CD4-positive, alpha-beta T cell treated with Interleukin-10 for 1 hour (primary cell): ENCODE measurements at places on chromosomes 2 and 18.

DNA sequence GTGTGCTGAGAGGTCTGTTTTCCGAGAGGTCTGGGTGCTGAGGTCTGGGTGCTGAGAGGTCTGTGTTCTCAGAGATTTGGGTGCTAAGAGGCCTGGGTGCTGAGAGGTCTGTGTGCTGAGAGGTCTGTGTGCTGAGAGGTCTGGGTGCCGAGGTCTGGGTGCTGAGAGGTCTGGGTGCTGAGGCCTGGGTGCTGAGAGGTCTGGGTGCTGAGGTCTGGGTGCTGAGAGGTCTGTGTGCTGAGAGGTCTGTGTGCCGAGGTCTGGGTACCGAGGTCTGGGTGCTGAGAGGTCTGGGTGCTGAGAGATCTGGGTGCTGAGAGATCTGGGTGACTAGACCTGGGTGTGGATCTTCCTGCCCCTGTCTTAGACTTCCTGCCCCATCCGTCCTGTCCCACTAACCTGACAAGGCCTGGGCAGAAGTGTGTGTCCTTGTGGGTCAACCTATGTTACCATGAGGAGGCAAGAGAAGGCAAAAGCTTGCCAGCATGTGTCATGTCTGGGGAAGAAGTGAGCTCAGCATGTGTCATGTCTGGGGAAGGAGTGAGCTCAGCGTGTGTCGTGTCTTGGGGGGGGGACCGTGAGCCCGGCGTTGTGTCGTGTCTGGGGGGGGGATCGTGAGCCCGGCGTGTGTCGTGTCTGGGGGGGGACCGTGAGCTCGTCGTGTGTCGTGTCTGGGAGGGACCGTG lies 69.3 kb downstream of the KCNG2 start:
- DNase-seq = no peak

DNA sequence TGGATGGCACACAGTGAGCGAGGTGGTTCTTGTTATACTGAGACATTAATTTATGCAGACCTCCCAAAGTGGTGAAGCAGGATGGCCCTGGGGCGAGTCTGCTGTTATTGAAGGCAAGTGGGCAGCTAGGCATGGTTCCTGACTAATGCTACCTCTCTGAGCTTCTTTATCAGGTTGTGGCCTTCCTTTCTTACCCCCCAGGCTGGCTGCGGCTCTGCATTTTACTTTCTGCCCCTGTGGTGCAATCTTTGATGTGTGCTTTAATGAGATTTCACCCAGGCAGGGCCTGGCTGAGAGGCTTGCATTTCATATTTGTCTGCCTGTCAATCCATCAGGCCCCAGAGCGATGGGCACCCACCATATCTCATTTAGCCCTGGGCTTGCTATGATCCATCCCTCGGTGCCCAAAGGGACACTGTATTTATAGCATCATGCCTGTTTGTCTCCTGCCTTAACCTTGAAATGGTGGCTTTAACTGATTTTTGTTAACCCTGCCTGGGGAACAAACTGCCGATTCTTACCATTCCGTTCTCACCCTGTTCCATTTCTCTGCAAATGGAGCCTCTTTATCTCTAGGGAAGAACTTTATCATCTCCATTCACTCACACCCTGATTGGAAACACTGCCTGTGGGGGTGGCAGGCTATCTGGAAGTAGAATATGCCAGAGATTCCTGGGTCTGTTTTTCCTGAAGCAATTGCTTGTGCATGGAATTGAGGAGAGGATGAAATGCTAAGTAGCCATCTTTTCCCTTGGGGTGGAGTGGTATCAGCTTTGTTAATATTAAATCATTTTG lies 316.2 kb upstream of the THSD7B start:
- no peak for DNase-seq

DNA sequence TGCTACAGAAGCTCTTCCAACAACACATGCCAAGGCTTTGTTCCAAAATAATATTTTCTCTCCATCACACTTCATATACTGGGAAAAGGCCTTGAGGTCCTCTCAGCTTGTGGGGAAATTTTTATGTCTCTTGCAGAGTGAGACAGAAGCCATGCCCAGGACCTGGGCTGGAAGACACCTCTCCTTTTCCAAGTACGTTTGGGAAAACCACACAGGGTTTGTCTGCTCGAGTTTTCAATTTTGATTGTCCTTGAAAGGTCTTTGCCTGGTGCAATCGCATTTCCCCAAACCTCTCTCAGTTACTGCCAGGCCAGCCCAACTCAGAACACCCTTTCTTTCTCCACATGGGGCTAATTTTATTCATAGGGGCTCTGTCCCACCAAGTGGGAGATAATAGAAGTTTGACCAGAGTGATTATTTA lies 272.2 kb downstream of the OSR1 start:
- DNase-seq = no peak

DNA sequence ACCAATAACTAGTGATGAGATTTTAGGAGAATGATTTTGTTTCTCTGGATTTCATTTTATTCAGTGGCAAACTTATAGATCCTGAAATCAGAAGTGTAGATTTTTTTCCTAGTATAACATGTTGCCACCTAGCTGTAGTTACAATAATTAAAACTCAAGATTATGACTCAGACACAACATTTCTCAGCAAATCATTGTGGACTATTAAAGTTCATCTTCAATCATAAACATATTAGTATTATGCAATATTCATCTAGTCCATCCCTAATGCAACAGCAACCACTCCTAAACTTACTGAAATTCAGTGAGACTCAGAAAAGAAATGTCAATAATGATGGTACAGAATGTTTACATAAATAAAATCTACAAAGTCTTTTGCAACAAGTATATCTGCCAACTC lies 51.3 kb downstream of the USP34 start:
- no peak for DNase-seq

- DNase-seq = no peak
These were observed 2.1 kb upstream of the SMAD2 start for GRCh38 chr18:47932603-47933002.

DNA sequence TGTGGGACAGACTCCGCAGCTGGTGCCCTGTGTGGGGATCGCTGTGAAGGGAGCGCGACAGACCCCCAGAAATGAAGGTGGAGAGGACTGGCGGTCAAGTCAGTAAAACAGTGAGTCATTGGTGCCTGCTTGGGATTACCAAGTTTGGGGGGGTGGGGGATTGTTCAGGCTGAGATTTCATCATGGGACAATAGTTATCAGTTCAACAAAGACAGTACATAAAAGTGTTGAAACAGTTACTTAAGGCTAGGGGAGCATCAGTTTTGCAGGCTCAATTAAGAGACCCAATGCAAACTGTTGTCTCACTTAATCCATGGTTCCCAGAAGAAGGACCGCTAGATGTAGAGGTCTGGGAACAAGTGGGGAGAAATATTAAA lies 42.4 kb upstream of the PDK1 start:
- no peak for DNase-seq

GRCh38 chr2:197200051-197200761 lies 110.4 kb downstream of the ANKRD44 start:
- DNase-seq = no peak

- DNase-seq = no peak
These were observed 241.6 kb downstream of the RPIA start for GRCh38 chr2:88933091-88933490.
